Renal pelvis (tissue), 12 donors: ENCODE measurements at places on chromosomes 16 and 17. TPM values are rescaled to one million over a fixed set of nuclear protein-coding genes. Genes with fewer than 3 reads are reported as not detected.

Gene CA5A
- polyA plus RNA-seq: 0.25 TPM

- no peak for DNase-seq
These were observed 213.2 kb downstream of the CCDC182 start for GRCh38 chr17:57531648-57532504.

DNA sequence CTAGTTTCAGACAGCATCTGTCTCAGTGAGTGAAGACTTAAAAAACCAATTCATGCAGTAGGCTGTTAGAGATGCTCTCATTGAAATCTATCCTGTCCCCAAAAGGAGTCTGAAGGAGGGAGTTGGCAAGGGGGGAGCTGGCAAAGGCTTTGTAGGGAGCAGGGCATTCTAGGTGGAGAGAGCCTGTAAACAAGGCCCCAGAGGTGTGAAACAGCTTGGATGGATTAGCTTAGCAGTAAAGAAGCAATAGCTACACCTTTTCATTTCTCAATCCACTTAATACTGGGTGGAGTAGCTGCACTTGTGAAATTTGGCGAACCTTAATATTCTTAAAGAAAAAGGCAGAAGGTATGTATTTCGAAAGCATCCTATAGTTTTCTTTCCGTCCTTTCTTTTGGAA, 61.8 kb downstream of the KSR1 start:
- DNase-seq: no peak

GRCh38 chr17:79531191-79532095, 79.4 kb downstream of the RBFOX3 start:
- no peak for DNase-seq

DNA sequence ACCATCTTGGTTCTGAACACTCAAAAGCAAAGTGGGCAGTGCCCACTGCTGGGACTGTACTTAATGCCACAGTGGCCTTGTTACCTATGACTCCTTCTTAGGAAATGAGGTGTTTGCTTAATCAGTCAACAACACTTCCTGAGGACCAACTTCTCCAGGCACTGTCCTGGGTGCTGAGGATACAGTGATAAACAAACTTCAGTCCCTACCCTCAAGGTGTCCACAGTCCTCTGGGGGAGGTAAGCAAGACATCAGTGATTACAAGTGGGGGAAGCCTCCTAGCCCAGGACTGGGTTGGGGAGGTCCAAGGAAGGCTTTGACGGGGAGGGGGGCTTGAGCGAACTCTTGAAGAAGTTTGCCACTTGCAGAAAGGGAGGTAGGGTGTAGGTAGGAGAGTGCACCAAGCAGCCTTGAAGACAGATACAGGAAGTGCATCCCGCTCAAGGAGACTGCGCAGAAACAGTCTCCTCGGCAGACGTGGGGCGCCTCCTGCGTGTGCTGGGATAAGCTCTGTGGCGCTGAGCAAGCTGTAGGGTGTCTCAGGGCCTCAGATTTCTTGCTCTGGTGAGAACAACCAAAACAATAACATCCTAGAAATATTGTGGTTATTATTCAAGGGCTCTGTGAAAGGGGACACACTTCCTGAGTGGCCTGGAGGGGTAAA, 2.6 kb upstream of the ABCC3 start:
- DNase-seq: no peak

GRCh38 chr17:47867813-47868533, 17.0 kb upstream of the SP6 start:
- DNase-seq: no peak

DNA sequence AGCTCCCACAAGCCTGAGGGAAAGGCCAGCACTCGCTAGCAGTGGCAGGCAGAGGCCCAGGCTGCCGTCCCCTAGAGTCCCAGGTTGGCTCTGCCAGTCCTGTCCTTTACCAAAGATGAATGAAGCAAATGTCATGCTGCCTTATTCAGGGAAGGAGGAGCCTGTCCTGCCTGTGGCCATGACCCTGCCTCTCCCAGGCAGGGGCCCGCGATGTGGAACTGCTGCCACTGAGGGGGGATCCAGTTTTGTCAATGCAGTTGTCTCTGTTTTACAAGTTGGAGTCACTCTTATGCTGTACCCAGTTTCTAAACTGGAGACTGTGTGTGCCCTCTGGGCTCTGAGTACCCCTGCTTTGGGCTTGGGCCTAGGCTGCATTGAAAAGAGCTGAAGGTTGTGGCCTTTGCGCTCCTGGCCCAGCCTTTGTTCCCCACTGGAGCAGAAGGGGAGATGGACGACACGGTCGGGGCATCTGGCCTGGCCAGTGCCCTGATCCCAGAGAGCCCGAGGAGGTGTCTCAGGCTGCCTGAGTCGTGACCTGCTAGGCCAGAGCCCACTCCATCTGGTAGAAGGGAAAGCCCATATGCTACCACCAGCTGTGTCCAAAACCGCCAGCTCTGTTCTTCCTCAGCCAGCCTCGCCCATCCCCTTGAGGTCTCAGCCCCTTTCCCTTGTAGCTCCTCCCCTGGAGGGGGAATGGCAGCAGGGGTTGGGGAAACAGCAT, 5.5 kb downstream of the LIMD2 start:
- no peak for DNase-seq

Gene ACADVL
- polyA plus RNA-seq: 488 TPM

- no peak for DNase-seq
These were observed 251.9 kb downstream of the RBFOX1 start for GRCh38 chr16:7584561-7584960.

Gene FOXF1
- 0.16 TPM for polyA plus RNA-seq

DNA sequence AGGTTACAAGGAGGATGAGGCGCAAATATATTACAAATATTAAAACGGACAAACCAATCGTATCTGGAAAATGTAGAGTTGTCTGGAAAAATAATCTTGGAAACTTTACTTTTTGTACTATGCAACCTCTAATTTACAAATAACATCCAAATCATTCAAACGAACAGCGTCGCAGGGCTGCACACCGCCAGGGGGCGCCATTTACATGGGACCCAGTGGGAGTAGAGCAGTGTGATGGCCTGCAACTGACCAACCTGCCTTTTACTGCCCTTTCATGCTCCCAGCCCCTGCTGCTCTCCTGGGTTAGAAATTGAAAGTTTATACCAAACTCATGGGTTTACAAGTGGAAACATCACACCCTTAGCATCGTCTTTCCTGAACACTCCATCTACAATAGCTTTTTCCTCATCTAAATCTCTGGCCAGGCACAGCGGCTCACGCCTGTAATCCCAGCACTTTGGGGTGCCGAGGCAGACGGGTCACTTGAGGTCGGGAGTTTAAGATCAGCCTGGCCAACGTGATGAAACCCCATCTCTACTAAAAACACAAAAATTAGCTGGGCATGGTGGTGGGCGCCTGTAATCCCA, 10.0 kb downstream of the PITPNC1 start:
- DNase-seq: no peak

GRCh38 chr16:6335072-6335471, 997.6 kb upstream of the RBFOX1 start:
- peak; percentile 3 for DNase-seq

DNA sequence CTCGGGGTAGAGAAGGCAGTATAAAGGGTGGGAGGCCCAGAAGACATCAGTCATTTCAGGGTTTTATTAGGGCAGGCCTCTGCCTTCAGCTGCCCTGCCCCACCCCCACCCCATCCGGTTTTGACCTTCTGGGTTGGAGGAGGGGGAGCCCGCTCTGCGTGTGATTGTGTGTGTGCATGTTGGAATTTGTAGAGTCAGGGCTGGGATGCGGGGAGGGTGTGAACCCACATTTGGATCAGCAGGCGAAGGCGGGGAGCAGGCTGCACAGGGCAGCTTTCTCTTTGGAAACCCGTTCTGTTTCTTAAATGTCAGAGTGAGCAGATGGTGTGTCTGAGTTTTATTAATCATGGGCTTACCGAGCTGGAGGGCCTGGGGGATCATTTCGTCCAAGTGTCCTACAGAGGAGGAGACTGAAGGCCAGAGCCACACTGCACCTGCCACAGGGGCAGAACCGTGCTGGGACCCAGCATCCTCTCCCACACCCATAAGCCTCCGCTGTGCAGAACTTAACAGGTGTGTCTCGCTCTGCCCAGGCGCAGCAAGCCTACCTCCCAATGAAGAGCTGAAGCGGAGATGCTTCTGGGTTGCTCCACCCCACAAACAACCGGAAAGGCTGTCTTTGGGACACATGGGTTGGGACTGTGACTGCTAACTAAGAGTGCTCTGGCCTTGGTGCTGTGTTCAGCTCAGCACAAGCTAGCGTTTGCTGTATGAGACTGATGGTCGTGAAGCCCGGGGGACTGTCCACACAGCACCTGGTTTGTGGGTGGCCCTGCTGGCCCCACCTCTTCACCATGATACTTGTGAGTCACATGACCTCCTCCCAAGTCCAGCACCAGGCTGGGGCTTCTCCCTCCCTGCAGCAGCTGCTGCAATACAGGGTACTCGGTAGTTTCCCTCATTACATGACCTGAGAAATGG, 70.9 kb upstream of the GSE1 start:
- no peak for DNase-seq

Gene CMIP
- polyA plus RNA-seq: 51.5 TPM

DNA sequence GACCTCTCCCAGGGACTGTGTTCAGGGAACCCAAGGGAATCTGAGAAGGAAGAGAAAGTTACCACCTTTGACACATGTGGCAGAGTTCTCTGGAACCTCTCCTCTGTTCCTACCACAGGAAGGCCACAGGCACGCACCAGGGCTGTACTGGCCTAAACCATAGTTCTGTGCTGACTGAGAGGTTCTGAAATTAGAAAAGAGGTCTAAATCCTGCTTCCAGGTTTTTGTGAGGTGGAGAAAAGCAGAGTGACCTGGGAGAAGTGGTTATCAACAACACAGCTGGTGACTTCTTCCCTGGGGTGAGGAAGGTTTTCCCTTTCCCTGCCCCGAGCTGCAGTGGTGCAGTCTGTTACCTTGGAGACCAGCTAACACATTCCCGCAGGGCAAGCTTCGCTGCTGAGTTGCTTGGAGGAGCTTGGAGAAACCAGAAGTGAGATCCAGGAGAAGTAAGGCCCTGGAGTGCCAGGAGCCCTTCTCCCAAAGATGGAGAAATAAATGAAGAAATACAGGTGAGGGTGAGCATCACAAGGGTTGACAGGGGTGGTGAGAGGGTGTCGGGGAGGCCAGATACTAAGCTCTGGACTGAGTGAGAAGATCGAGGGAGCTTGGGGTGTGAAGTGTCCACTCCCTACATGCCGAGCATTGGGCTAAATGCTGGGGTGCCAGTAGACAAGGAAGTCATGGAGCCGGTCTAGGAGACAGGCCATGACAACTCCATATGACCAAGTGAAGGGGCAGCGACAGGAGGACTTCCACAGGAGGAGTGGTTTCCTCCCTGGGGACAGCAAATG, at the start of gene VWA3A:
Gene VWA3A, plus strand, starts transcription at position 399 of the 791 bp plus-strand sequence. Its CDS starts 97 bp downstream, at position 496.
- peak; percentile 61 for DNase-seq

Gene CCL2
- 17.8 TPM for polyA plus RNA-seq

DNA sequence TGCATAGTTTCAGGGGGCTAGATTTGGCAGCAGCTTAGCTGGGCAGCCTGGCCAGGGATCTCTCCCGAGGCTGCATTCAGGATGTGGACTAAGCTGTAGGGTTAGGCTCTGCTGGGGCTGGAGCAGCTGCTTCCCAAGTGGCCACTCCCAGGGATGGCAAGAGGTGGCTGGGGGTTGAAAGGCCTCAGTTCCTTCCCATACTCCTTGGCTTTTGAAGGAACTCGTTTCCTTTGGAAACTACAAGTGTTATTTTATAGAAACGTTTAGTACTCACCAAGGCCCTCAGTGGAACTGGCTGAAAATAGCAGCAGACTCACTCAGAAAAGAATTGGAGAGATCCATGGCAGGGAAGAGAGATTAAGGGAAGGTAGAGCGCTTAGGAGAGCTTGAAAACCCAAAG, 76.4 kb downstream of the WWP2 start:
- no peak for DNase-seq

- no peak for DNase-seq
These were observed 14.7 kb downstream of the CDH13 start for GRCh38 chr16:82641336-82641984.

Gene TNK1
- polyA plus RNA-seq: 5.7 TPM

Gene CTRB1
- not detected for polyA plus RNA-seq

DNA sequence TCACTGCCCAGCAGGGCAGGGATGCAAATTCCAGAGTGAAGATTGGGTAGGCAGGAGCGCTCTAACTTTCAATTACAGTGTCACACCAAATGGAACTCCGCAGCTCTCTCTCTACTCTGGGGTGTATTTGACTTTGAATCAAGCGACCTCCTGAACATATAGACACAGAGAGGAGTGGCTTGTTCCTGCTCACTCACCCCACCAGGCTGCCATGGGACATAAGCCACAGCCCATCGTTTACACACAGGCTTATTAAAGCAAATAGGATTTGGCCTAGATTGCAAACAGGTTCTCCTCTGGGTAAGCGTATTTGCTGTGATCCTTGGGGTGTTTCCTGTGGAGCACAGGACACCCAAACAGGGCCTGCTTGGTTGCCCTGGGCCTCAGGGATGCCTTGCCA, 281.6 kb upstream of the CCL2 start:
- no peak for DNase-seq

DNA sequence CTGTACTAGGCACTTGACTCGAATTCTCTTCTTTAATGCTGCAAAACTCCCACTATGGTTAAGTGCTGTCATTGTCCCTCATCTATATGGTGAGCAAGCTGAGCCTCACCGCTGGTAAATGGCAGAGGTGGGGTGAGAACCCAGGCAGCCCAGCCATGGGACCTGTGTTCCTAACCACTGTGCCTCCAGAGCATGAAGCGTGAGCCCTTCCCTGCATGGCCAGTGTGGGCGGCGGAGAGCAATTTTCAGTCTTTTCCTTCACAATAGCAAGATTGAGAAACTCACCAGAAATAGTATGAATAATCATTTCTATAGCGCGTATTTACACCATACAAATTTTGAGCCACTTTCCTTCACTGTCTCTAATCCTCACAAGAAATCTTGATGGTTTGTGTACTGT, 9.2 kb downstream of the BFAR start:
- DNase-seq: no peak

DNA sequence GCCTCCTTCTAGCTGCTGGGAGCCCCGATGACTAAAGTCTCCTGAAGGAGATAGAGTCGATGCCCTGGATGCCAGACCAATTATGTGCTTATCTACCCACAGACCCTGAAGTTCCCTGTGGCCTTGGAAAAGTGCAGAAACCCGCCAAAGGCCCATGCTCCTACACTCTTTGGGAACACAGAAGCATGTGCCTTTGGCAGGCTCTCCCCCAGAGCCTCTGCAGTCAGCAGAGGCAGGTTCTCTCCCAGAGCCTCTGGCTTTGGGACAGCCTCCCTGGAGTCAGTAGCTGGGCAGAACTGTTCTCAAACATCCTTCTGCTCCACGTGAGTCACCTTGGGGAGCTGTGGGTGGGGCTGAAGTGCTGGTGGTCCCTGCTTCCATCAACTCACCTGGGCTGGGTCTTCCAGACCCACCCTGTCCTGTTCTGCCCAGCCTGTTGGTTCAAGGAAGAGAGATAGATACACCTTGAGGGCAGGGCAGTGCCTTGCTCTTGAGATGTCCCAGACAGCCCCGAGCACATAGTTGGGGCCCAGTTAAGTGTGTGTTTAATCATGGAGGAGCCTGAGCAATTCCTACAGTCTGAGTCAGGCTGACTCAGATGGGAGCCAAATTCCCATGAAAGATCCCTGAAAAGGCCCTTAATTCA, 3.2 kb upstream of the CDK5RAP3 start:
- DNase-seq: no peak

- DNase-seq: no peak
These were observed 43.4 kb downstream of the MEAK7 start for GRCh38 chr16:84461029-84461412.
